ENCODE measurements at places on chromosomes 2 and 18. TPM values are rescaled to one million over a fixed set of nuclear protein-coding genes. Genes with fewer than 3 reads are reported as not detected.

- no peak for DNase-seq
Observed at GRCh38 chr2:165567273-165567672, 97.8 kb downstream of the CSRNP3 start.

DNA sequence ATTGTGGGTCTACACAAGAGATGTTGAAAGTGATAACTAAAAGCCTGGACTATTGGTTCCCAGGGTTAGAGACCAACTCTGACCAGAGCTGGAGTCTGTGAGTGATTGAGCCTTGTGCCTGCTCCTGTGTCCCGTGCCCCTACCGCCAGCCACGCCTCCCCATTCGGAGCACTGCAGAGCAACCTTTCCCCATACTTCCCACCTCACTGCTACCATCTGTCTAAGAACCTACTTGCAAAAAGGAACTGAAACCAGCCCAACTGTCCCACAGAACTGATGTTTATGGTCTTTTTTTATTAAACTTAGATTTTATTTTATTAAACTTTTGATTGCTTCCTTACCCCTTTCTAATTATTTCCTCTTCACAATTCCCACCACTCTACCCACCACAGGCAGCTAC, 300.3 kb upstream of the MGAT5 start:
- no peak for DNase-seq

GBX2 gene
- total RNA-seq: 0.24 TPM

SNTG2 gene
- total RNA-seq: not detected

DNA sequence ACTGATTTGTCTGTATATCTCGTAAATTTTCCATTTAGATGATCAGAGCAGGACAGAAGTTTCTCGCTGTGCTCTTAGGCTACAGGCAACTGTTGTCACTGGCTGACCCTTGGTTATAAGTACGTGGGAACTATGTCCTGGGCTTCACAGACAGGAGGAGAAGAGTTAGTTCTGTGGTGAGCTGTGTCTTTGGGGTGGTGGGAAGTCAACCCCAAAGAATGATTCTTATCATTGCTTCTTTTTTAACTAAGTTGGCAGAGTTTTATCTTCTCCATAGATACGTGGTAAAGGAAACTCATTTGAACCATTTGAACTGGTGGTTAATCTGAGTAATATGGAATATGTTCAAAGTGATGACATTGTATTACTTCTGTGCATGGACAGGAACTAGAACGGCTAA, 230.6 kb upstream of the EPAS1 start:
- peak; percentile 36 for DNase-seq

GRCh38 chr2:186827411-186827810, 21.6 kb downstream of the ZSWIM2 start:
- no peak for DNase-seq

DNA sequence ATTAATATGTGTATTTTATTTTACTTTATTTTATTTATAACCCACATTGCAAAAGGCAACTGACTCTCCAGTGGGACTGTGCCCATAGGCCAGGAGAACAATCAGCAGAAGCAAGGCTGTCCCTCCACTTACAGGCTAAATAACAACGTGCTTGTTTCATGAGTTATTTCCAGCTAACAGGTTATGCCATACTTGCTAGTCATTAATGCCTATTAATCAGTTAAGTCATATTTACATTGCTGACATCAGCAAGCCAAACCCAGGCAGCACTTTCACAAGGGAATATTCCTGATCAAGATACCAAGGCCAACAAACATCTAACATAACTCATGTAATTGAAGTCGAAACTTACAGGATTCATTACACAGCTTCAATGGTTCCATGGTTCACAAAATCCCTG, 92.1 kb downstream of the EN1 start:
- DNase-seq: no peak

DNA sequence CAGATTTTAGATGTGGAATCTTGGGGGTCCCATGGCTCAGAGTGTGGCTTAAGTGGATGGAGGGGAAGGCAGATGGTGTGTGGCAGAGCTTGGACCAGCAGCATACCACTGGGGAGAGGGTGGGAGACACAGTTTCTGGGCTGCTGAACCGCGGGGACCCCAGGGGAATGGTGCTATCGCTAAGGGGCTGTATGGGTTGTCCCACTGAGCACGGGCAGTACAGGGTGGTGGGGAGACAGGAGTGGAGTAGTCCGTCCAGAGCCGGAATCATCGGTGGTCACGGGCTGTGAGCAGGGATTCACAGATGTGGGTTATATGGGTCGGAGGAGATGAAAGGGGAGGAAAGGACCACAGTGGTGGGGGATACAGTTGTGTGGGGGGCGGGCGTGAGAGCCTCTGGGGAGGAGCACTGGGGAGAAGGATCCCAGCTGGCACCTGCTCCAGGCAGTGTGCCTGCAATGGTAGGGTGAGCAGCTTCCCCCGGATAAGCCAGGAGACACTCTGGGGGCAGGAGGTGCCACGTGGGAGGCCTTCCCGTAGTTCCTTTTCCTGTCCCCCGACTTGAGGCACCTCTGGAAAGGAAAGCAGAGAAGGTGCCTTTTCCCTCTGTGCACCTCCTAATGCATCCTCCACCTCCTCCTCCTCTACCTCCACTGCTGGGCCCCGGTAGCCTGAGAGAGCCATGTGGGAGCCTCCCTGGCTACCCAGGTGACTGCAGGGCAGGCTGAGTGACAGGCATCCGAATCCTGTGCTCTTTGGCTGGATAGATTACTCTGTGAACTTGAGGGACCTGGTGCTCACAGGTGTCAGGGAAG, 24.9 kb downstream of the IGFBP5 start:
- DNase-seq: no peak

Data from RPMI7951 (cell line).